ENCODE measurements at places on chromosomes 11 and 22. TPM values are rescaled to one million over a fixed set of nuclear protein-coding genes. Genes with fewer than 3 reads are reported as not detected.

OR52H1 gene
- not detected for total RNA-seq

CWF19L2 gene
- total RNA-seq: 6.1 TPM

PNPLA3 gene
- total RNA-seq: 11.0 TPM

OMP gene
- 3.3 TPM for total RNA-seq

MS4A14 gene
- total RNA-seq: not detected

LMO1 gene
- total RNA-seq: not detected

TSGA10IP gene
- total RNA-seq: not detected

MRGPRE gene
- not detected for total RNA-seq

RTCB gene
- total RNA-seq: 89.5 TPM

BATF2 gene
- total RNA-seq: 0.09 TPM

SLC22A8 gene
- not detected for total RNA-seq

RAC2 gene
- total RNA-seq: 90.1 TPM

POU2F3 gene
- 0.49 TPM for total RNA-seq

MYO7A gene
- total RNA-seq: not detected

SCGB1A1 gene
- total RNA-seq: not detected
